SJCRH30 (cell line): ENCODE measurements at places on chromosomes 7 and 10.

DNA sequence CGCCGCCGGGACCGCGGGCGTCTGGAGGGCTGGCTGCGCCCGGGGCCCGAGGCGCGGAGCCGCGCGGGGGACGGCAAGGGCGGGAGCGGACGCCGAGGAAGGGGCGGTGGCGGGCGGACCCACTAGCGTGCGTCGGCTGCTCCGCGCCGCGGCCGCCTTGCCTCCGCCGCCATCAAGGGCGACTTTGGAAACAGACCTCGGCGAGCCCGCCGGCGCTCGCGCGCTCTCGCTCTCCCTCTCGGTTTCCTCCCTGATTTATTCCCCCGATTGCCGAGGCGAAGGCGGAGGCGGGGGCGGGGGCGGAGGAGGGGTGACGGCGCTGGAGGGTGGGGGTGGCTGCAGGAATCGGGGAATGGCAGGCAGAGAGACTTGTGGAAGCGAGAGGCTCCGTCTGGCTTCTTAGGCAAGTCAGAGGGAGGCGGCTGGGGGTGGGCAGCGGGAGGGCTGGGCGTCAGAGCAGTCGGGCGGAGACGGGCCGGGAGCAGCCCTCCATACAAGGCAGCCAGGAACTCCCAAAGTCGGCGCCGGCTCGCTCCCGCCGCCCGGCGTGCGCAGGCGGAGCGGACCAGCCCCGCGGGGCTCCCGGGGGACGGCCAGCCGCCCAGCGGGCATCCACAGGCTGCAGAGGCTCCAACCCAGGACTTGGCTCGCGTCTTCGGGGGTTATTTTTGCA lies at the start of gene CACNA2D1:
CACNA2D1 (minus strand) TSS at position 231 of the 673 bp plus-strand sequence.
- peak; percentile 92 for DNase-seq

DNA sequence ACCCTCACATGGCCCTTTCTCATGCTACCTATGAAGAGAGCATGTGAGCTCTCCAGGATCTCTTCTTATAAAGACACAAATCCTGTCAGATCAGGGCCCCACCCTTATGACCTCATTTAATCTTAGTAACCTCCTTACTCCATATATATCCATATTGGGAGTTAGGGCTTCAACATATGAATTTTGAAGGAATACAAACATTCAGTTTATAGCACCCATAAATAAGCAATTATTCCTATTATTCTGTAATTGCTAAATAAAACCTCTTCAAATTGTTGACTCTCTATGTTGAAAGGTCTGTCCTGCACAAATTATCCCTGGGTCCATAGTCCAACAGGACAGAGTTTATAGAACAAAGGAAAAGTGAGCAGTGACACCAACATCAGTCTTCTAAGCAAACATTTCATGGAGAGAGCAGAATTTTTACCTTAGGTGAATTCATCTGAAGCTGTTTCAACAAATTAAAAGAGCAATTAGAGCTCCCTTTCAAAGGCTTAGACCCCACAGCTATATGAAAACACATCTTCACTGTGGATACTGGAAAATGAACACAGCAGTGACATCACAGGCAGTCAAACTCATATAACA lies 12.2 kb downstream of the DOCK4 start:
- DNase-seq: no peak

DNA sequence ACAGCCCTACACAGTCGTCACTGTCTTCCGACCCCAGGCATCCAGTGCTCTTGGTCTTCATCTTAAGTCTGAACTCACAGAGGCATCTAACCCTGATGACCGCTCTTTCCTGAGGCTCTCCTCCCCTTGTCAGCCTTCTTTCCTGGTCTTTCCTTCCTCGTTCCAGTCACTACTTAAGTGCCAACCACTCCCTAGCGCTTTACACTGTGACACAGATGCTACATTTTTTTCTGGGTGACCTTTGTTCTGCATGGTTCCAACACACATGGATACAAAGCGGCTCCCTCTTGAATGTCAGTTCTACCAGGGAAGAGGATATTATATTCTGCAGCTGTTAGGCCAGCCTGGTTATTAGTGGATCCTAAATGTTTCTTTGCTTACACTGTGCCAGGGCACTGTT lies 12.7 kb downstream of the YWHAG start:
- no peak for DNase-seq

- no peak for DNase-seq
Measured at GRCh38 chr7:36083626-36084380, 69.3 kb upstream of the EEPD1 start.

- peak; percentile 22 for DNase-seq
Measured at GRCh38 chr10:101777619-101778145, 1.8 kb upstream of the FGF8 start.

GRCh38 chr10:90787393-90788198 lies 70.2 kb downstream of the HTR7 start:
- no peak for DNase-seq

DNA sequence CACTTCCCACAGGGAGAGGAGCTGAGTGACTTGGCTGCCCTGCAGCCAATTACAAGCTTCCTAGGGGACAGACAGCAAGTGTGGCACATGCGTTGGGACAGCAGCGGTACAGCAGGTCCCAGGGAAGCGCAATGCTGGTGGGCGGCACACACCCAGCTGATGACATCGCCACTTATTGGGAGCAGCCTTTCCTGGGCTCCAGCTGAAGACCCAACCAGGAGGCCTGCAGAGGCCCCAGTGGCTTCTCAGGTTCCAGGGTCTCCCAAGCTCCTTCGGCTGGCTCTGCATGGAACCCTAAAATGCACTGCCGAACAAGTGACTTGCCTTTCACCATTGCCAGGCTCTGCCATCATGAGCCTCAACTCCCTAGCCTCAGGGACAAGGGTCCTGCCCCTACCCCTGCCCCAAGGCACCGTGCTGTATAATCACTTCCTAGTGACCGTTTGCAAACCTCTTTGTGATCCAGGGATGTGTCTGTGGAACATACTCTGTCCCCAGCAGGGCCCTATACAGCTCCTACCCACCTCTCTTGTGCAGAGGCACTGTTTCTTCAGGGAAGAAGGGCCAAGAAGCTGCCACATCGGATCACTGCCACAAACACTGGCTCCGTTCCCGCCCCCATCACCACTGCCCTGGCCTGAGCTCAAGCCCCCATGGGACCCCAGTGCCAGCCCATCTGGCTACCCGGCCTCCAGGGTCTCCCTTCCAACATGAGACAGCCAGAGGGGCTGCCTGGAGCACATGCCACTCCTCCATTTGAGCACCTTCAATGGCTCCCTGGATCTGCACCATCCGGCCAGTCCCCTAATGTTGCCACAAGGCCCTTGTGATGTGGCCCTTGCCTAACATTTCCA lies 19.3 kb upstream of the SLIT1 start:
- no peak for DNase-seq

DNA sequence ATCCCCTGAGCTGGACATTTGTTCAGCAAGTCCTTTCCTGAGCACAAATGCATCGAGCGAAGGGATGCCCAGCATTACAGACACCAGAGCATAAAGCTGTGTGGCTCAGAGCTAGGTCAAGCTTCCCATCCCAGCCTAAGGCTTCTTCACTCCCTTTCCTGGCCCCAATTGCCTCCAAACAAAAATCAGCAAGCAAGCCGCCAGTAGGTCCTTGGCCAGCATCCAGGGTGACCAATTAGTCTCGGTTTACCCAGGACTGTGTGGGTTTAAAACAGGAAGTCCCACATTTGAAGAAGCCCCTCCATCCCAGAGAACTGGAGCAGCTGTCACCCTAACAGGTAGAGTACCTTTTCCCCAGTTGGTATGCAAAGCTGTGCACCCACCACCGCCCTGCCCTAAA lies 51.2 kb downstream of the PRKAG2 start:
- DNase-seq: peak; percentile 99

DNA sequence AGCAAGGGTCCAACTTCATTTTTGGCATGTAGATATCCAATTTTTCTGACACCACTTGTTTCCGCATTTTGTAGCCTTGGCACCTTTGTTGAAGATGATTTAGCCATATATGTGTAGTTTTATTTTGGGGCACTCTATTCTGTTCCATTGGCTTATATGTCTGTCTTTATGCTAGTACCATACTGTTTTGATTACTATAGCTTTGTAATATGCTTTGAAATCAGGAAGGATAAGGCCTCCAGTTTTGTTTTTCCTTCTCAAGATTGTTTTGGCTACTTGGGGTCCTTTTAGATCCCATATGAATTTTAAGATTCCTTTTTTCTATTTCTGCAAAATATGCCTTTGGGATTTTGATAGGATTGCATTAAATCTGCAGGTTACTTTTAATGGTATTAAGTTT lies 9.5 kb upstream of the BTBD16 start:
- DNase-seq: no peak

DNA sequence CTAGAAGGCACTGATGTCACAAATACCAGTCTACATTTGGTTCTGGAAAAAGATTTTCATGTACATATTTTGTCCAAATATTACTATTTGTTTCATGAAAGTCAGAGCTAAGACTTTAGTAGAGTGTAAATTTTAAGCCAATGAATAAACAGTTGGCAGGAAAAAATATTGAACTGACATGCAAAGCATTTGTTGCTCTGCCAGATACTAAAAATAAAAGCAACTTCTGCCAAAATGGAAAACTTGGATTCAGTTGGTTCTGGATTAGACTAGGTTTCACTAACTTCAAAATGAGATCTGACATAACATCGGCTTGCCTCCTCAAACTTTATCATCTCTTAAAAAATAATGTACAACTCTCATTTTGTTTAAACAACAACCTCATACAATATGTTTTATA lies 34.9 kb downstream of the FAM204A start:
- DNase-seq: no peak

DNA sequence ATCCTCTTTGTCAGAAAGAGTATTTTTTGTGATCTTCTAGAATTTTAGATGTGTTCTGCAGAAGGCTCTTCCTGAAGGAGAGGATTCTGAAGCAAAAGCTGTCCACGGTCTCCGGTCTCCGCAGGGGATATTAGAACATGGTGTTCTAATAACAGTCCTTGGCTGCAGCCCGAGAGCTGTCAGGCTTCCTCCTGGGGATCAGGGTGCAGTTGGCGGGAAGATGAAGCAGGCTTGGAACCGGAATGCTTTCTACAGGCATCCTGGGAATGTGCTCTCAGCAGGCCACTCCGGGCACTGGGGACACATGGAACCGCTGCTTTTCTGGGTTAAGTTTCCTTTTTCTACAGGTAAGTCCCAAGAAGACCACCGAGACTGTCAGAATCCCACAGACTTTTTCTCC lies 118.6 kb upstream of the PARD3 start:
- no peak for DNase-seq
